8988T (cell line): ENCODE measurements at places on chromosomes 2 and 18.

- DNase-seq: no peak
Observed at GRCh38 chr18:55735199-55735855, 147.3 kb upstream of the TCF4 start.

DNA sequence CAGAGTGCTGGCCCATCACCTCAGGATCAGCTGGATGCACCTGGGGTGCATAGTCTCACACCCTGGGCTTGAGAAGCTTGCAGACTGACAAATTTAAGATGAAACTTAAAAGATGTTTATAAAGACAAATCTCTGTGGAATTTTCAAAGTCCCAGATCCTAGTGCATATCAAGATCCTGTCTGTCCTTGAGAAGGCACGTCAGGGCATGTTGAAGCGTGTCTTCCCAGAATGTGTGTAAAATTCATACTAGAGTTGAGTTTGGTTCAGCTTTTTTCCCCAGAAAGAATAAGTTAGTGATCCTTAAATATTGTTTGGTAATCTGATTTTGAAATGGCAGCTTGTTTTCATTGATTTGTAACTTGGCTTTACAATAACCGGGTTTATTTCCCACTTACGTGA is 27.5 kb downstream of the INSIG2 start:
- no peak for DNase-seq

- no peak for DNase-seq
Observed at GRCh38 chr2:234973008-234973407, 21.2 kb downstream of the SH3BP4 start.

DNA sequence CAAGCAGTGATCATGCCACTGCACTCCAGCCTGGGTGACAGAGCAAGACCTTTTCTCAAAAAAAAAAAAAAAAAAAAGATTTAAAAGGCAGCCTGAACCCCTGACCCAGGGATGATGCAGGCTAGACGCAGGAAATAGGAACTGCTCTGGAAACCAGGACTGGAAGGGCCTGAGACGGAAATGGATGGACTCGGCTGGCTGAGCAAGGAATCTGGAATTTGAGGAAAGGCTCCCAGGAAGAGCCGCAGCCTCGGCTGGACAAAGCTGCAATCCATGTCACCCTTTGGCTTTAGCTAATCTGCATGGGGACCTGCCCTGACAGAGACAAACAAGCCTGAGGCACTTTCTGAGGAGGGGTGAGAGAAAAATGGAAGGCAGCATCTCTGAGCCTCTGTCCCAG is 55.0 kb upstream of the DAPL1 start:
- no peak for DNase-seq
